ENCODE measurements at places on chromosomes 13 and 19. TPM values are rescaled to one million over a fixed set of nuclear protein-coding genes. Genes with fewer than 3 reads are reported as not detected.

The FCER2 gene
- not detected for total RNA-seq

The ZNF560 gene
- total RNA-seq: not detected

The SHD gene
- not detected for total RNA-seq

The ZNF540 gene
- 0.85 TPM for total RNA-seq

The KCTD12 gene
- total RNA-seq: 46.1 TPM

DNA sequence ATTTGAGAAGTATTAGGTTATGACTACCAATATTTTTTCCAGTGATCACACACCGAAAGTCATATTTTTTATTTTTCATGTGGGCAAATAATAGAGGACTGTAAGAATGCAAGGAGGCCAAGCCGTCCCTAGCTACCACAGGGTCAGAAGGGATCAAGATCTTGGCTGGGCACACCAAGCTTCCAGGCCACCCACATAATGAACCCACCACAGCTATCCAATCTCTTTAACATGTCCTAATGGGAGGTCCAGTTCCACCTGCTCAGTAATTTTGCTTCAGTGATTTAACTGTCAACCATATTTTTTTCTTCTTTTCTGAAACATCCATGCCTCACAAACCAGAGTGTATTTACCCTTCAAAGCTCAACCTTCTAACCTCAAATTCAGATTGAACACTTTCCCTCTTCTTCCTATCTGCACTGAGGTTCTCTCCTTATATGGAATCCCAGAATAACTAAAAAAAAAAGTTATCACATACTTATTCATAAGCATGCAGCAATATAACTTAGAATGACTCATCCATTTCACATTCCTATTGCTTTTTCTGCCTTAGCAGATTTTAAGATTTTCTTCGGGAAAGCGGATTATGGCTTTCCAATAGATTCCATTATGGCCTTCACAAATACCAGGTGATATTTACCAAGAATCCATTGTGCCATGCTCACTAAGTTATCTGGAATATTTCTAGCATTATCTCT, 12.2 kb downstream of the ARGLU1 start:
- no peak overlapping the region for H3K27ac ChIP-seq
- no peaks in the 10 kb centered on the region for H3K4me1 ChIP-seq
- H3K4me3 ChIP-seq: no peak overlapping the region
- DNase-seq: no peak
- H3K36me3 ChIP-seq: peaks cover 12% of the 10 kb centered on the region

The ATP4A gene
- total RNA-seq: 2.4 TPM

GRCh38 chr13:52785739-52786138, 46.1 kb upstream of the CNMD start:
- H3K4me3 ChIP-seq: no peak overlapping the region
- no peaks in the 10 kb centered on the region for H3K4me1 ChIP-seq
- no peaks in the 10 kb centered on the region for H3K36me3 ChIP-seq
- no peaks in the 10 kb centered on the region for H3K27me3 ChIP-seq
- H3K27ac ChIP-seq: no peak overlapping the region

Measured in pancreas (tissue), 10 donors.